ENCODE measurements at places on chromosomes 1 and 21.

DNA sequence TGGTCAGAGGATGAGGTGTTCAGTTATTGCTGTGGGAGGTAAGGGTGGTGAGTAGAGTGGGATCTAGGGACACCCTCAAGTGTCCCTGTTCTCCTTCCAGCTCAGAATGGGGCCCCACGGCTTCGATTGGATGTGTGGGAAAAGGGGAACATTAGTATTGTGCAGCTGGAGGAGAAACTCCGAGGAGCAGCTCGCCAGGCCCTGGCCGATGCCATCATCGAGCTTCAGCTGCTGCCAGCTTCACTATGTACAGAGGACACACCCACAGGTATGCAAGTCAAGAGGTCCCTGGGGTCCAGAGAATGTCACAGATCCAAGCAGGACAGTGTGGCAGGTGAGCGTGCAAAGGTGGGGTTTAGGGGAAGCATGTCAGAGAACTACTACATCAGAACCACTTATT, 13.9 kb downstream of the HYI start:
- DNase-seq, result peak; percentile 58

GRCh38 chr1:23044035-23044434, 24.8 kb downstream of the KDM1A start:
- DNase-seq, result no peak

DNA sequence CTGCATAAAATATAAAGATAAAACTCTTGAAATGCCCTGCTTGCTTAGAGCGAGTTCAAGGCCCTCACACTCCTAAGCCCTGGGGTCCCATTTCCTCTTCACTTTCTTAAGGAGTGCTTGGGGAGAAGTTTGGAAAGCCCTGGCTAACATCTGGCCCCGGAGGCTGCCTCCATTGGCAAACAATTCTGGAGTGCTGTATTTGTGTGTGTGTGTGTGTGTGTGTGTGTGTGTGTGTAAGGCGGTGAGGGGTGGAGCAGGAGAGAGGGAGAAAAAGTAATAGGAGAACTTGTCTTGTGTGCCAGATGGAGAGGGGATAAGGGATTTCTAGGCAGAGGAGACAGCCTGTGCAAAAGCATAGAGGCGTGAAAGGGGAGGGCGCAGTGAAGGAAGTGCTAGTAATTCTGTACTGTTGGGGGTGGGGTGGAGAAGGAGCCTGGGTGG, 578 bp upstream of the TRIM62 start:
- no peak for DNase-seq

GRCh38 chr1:44985747-44986359, 542 bp downstream of the EIF2B3 start:
- DNase-seq, result no peak

GRCh38 chr1:204294357-204294756, 65.4 kb downstream of the PLEKHA6 start:
- DNase-seq, result no peak

All from ascending aorta (tissue), 2 donors.